ENCODE measurements at places on chromosomes 2 and 18.

GRCh38 chr2:119264781-119265692 is 41.4 kb downstream of the STEAP3 start:
- DNase-seq, result peak; percentile 68

DNA sequence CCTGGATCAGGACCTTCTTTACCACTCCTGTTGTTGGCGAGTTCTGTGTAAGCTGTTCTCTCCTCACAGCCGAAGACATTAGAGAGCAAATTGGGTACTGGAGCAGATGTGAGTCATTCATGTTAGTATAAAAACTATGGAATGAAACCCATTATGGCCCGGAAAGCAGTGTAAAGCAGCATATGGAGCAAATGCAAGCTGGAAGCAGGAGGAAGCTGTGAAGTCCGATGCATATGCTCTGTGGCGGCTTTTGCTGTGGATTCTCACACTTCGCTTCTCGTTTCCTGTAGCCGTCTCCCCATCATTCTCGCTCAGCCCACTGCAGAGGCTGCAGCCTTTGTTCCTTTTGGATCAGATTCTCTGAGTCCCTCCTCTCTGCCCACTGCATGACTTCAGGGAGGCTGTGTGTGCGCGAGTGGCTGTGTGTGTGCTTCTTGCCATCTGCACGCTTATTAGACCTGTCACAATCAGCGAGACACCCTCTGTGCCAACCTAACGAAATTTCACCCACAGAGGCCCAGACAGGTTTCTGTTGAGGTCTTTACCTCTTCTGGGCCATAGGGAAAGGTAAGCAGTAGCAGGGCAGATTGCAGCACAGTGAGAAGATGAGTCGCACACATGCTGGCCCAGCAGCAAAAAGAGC is 3.3 kb upstream of the GALNT14 start:
- DNase-seq, result no peak

DNA sequence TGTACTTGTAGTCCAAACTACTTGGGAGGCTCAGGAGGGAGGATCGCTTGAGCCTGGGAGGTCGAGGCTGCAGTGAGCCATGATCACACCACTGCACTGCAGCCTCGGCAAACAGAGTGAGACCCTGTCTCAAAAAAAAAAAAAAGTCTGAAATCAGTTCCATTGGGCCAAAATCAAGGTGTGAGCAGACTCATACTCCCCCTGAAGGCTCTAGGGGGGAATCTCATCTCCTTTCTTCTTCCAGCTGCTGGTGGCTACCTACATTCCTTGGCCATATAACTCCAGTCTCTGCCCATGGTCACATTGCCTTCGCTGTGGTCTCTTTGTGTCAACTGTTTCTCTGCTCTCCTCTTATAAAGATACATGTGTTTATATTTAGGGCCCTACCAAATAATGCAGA is 234.0 kb downstream of the LRRTM1 start:
- DNase-seq, result no peak

- DNase-seq, result no peak
These were observed 634 bp downstream of the MTIF2 start for GRCh38 chr2:55268288-55268906.

DNA sequence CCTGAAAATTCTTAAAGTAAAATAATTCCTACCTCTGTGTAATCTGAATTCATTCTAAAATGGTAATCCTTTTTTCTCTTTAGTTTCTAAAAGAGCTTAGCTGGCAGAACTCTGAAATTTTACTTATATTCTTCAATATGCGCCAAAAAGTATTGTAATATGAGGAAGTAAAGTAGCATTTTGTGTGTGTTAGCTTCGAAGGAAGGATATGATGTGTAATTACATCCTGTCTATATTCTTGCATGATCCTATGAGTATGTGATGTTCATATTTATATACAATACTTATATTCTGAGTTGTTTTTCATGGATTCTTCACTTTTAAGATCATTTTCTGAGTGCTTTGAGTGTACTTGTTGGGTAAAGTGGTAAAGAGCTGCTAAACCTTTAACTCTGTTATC is 402.9 kb upstream of the PKDCC start:
- no peak for DNase-seq

- no peak for DNase-seq
These were observed 170.7 kb upstream of the ERBB4 start for GRCh38 chr2:212709280-212709679.

GRCh38 chr2:17163638-17164037 is 354.6 kb downstream of the RAD51AP2 start:
- DNase-seq, result no peak

- no peak for DNase-seq
These were observed 28.5 kb downstream of the MBP start for GRCh38 chr18:77103991-77104531.

DNA sequence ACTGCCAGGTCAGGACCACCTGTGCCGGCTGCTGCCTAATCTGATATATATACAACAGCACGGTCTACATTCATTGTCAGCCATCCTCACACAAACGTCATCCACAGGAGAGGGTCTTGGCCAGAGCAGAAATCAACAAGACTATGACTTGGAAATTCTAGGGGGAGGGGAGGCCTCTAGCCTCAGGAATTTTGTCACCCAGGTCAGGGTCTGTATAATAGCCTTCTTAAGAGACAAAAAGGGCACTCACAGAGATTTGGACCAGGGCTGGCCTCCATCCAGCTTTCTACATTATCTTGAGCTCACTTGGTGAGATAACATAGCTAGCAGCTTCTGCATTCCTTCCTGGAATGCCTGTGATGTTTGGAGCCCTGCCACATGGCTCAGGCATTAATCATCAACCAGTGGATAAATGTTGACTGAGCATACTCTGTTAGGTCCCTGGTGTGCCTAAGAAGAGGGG is 50.4 kb upstream of the CTIF start:
- DNase-seq, result peak; percentile 73

DNA sequence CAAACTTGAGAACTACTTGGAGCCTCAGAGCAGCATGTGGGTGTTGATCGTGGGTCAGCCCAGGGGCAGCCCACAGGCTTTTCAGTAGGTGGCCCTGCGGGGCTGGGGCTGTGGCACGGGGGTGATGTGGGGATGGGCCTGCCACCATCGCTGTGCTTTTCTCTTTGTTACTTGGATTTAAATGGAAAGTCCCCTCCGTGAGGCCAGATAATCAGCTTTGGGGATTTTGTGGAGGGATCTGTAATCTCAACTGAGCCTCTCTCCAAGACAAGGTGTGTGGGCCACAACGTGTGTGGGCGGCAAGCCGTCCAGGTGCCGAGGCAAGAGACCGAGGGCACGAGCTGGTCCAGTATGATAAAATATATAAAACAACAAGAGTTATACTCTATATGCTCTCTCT is 16.7 kb downstream of the COLEC11 start:
- DNase-seq, result peak; percentile 39

DNA sequence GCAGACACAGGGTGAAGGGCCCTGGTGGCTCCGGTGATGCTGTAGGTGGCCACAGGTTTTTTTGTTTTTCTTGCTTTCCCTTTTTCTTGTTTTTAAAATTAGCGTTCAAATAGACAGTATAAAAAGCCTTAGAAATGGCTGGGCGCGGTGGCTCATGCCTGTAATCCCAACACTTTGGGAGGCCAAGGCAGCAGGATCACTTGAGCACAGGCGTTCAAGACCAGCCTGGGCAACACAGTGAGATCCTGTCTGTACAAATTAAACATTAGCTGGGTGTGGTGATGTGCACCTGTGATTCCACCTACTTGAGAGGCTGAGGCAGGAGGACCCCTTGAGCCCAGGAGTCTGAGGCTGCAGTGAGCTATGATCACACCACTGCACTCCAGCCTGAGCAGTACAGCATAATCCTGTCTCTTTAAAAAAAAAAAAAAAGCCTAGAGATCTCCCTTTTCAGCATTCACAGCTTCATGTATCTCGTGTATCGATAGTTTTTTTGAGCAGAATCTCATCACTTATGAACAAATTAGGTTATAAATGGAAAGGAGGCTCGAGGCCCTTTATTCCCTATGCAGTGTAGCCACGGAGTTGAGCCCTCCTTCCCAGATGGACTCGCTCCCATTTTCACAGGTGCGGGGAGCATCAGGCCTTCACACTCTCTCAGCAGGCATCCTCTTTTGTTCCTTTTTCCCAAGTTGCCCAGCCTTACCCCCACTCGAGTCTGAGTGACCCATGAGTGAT is 50.8 kb downstream of the EMILIN2 start:
- DNase-seq, result no peak

DNA sequence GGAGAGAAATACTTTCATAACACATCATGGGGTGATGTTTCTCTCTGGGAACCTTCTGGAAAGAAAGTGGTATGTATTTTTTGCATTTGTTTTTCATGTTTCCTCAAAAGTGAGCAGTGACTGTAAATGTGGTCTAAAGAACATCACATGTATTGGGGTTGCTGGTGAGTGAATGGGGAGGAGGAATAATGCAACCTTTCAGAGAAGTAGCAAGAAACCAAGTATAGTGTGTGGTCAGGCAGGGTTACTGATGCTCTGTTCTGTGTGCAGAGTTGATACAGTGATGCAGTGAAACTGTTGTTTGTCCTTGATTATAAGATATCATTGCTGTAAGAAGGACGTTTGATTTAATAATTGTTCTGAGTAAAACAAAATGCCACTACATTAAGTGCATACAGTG is 24.1 kb downstream of the ADNP2 start:
- no peak for DNase-seq

DNA sequence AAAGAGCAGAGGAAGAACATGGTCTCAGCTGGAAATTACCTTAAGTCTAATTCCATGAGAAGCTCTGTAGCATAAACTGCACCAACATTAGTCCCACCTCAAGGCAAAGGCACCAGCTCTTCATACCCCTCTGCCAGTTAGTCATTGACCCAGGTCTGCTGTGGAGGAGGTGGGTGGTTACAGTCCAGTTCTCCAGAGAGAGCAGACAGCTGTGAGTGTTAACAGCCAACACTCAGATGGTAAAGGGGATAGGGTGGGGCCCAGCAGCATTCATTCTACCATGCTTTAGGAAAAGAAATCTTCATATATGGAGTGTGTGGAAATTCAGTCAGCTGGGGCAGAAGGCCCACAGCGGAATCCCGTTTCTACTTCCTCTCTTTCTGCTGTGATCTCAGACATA is 159.7 kb upstream of the FBXO11 start:
- DNase-seq, result no peak

DNA sequence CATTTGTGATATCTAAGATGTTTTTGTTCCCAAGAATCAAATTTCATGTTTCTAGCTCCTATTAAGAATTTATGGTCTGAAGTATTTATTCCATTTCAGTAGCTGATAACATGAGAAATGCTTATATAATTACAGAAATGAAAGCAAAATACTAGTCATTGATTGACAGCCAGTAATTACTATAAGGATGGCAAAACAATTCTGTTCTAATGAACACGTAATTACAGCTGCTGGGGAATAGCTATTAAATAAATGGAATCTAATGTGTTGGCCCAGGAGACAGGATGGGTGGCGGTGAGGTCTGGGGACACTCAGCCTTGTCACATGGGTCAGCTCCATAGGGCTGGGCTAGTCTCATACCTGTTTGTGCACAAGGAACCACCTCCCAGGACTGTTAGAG is 263.5 kb downstream of the FHOD3 start:
- no peak for DNase-seq

- no peak for DNase-seq
These were observed 33.4 kb downstream of the XRCC5 start for GRCh38 chr2:216142540-216142939.

- peak; percentile 30 for DNase-seq
These were observed 162.7 kb downstream of the DYSF start for GRCh38 chr2:71615767-71616730.

DNA sequence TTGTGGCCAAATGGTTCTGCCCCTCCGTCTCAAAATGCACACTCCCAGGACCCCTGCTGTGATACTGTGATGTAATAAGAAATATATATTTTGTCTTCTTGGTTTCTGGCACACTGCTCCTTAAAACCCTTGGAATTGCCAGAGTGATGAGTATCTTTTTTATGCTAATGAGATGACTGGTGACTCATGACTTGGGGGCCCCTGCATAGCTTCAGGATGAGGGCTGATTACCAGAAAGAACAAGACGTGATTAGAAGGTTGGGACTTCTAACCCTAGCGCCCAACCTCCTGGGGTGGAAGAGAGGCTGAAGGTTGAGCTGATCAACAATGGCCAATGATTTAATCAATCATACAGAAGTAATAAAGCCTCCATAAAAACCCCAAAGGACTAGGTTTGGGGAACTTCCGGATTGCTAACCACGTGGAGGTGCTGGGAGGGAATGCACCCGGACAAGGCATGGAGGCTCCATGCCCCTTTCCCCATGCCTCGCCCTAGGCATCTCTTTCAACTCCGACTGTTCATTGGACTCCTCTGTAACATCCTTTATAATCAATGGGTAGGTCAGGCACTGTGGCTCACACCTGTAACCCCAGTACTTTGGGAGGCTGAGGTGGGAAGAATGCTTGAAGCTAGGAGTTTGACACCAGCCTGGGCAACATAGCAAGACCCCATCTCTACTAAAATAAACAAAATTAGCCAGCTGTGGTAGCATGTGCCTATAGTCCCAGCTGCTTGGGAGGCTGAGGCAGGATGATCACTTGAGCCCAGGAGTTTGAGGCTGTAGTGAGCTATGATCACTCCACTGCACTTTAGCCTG is 89.1 kb downstream of the HS1BP3 start:
- peak; percentile 16 for DNase-seq

- DNase-seq, result no peak
These were observed 49.2 kb downstream of the SLC4A3 start for GRCh38 chr2:219676586-219676985.

DNA sequence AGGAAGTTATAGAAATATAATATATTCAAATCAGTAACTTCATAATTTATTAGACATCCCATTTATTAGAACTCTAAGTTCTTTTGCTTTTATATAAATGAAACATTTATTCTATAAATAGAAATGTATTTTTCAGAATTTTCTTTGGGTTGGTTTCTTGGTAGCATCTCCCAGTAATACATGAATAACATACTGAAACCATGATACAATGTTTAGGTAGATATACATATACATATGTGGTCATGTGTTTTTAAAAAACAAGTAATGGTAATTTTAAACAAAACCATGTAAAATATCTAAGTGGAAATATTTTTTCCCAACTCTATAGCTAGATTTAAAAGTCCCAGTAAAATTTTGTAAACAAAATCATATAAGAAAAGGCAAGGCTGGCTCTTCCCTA is 36.9 kb downstream of the WIPF1 start:
- DNase-seq, result no peak

- no peak for DNase-seq
These were observed 414.2 kb upstream of the CHAC2 start for GRCh38 chr2:53353135-53354114.

GRCh38 chr2:105778080-105778607 is 33.4 kb downstream of the NCK2 start:
- no peak for DNase-seq

DNA sequence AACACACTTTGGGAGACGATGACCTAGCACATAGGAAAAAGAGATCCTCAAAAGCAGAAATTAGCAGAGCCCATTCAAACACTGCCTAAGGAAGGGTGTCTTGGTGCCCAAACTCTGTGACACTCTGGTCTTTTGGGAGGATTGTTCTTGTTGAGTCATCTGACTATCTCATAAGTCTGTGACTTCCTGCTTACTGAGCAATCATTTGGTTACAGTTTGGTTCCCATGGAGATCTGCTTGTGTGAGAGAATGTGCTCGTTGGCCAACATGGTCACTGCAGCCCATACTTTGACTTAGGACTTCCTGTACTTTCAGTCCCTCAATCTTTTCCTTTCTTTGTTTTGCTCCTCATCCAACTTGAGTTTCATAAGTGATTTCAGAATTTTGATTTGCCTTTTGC is 602.9 kb downstream of the NYAP2 start:
- DNase-seq, result no peak

GRCh38 chr2:30252723-30253701 is 21.7 kb downstream of the LBH start:
- DNase-seq, result no peak
